ENCODE measurements at places on chromosomes 11 and 22.

DNA sequence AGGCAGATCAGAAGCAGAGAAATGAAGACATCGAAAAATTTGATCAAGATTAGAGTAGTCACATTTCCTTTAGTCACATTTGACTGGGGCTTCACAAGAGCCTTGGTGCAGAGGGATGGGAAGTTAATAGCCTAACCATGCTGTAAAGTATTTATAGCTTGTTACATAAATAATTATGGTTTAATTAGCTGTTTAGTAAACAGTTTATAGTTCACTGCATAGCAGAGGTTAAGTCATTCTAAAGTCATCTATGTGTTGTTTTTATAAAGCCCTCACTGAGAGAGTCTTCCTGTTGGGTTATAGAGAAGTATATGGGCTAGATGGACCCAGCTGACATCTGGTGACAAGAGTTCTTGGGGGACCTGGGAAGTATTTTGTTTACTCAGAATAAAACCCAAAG lies 47.1 kb downstream of the INSC start:
- DNase-seq = no peak

GRCh38 chr11:76243193-76243956 lies 37.1 kb upstream of the WNT11 start:
- no peak for DNase-seq

DNA sequence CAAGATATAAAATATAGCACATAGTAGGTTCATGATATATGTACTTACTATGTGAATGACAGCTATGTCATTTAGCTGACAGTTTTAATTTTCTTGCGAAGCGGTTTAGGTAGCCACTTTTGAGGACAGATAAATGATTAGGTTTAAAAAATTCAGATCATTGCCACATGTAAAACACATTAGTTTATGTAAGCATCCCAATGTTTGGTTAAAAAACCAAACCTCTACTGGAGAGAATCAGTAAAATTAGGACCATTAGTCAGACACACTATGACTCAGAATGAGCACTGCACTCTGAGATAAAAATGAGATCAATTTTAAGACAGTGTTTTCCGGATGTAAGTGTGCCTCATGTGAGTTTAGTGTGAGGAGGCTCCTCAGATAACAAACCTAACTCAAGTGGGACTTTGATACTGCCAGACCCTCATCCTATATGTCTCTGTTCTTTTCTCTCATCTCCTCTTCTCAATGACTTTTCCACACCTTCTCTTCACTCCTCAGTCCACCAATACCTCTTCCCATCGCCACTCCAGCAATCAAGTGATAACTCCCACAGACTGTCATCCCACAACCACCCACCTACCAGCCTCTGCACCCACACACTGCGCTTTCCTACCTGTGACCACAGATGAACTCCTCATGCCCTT lies 6.8 kb upstream of the OR2AT4 start:
- no peak for DNase-seq

- DNase-seq = no peak
These were observed 9.3 kb upstream of the CEP295 start for GRCh38 chr11:93652161-93652597.

- DNase-seq = no peak
These were observed at the start of gene TPH1 for GRCh38 chr11:18046116-18046777. Gene TPH1, minus strand, starts transcription at chr11:18046269. Its CDS starts 5,507 bp downstream, at chr11:18040762.

GRCh38 chr11:34866375-34866774 lies 49.8 kb downstream of the APIP start:
- no peak for DNase-seq

DNA sequence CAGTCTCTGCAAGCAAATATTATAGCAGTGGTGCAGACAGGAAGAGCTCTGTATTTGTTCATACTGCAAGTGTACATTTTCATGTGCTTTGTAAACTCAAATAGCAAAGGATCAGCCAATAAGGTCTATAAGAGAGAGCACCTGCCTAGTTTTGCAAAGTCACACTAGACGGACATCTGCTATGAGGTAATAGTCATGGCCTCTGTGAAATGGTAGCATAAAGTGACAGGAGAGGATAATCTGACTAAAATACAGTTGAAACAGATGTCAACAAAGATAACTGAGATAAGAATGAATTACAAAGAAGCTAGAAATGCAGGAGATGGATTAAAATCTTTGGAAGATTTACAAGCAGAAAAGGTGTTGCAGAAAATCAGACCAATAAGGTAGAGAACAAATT lies 70.6 kb upstream of the SPON1 start:
- DNase-seq = no peak

DNA sequence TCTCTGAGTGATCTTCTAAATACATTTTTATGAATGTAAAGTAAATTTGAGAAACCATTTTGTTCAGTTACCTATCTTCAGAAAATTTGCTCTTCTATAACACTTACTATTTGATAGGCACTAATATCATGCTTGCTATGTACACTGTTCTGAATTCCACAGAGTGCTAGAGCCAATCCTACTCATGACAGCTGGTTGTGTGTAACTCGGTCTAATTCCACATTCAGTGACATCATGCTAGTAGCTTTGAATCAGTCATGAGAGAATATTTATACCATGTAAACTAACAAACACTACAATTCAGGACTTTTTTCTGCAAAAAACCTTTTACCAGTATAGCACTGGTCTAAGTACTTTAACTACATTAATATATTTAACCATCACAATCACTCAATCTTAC lies 902.9 kb downstream of the DLG2 start:
- DNase-seq = no peak

DNA sequence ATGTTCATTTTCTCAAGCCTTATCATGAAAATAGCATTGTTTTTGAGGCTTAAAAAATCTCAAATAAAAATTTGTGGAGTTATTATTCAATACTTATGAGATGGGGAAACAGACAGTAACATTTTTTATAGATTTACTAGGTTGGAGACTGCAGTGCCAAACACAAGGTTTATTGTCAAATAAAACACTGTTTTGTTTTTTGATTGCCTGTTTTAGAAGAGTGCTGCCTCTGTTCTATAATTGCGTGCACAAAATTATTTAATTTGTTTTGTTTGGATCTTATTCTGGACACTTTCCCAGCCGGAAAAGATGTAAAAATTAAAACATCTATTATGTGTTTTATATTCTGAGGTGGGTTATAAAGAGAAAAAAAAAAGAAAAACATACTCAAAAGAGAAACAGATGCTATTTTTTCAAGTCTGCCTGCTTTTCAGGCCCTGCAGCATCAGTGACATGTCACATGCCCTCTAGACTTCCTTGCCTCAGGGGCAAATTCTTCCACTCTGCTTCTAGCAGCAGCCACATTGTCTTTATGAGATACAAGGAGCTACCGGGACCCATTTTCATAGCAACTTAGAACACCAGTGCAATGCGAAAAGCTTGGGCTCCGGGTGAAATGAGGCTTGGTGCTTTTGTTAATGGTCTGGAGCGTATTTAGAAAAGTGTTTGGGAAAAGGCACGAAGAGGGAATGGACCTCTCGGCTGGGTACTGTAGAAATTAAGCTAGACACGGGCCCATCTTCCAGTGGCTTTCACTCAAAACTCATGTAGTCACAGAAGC lies 77.5 kb downstream of the EFCAB6 start:
- no peak for DNase-seq

DNA sequence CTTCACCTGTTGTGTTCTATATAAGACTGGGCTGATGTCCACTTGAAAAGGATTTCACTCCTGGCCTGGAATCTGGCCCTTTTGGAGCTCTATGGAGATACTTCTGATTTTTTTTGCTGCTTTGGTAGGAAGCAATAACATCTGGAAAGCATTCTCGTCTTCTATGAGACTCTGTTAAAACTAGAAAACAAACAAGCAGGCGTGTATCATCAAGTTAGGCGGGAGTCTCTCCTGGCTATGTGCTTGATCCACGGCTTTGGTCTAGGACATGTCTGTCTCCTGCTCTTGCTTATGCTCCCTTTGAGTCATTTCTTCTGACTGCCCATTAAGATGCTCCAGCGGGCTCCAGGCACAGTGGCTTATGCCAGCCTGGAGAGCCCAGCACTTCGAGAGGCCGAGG lies 121.4 kb upstream of the TTC12 start:
- no peak for DNase-seq

DNA sequence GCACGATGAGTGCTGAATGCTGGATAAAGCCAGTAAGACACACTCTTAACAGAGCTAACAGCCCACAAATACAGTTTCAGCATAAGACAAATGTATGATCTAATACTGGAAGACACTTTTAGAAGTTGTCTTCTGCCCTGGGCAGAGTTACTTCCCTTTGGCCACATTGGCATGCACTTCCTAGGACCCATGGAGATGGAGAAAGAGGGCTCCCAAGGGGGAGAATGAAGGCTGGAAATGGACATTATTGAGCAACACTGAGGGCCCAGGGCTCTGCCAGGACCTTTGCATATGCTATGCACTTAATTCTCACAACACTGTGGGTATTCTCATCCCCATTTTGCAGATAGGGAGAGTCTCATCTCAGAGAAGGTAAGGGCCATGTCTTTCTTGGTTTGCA lies 123.1 kb downstream of the ADAMTS15 start:
- no peak for DNase-seq

DNA sequence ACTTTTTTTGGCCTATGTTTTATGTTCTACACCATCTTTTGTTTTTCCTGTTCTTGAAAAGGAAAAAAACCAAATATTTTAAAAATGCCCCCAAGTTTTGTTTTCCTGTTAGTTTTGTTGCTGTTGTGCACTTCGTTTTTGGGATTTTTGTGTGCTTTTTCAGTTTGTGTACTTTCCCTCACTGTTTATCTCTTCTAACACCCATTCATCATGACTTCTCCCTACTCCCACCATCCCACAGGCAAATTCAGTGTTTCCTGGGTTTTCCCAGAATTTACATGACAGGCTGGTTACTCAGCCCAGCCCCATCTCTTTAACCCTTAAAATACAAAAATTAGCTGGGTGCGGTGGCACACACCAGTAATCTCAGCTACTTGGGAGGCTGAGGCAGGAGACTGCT lies 15.6 kb downstream of the TMEM123 start:
- no peak for DNase-seq

Data from stimulated activated CD8-positive, alpha-beta memory T cell treated with anti-CD3 and anti-CD28 coated beads, Interleukin-7, amount 100 ng/mL, for 24 hours (primary cell).